Stimulated activated CD4-positive, alpha-beta T cell treated with anti-CD3 and anti-CD28 coated beads, TNF-alpha, amount 100 ng/mL, for 24 hours (primary cell): ENCODE measurements at places on chromosomes 6 and 20.

GRCh38 chr6:111589366-111589765, 16.3 kb downstream of the TRAF3IP2 start:
- no peak for DNase-seq

DNA sequence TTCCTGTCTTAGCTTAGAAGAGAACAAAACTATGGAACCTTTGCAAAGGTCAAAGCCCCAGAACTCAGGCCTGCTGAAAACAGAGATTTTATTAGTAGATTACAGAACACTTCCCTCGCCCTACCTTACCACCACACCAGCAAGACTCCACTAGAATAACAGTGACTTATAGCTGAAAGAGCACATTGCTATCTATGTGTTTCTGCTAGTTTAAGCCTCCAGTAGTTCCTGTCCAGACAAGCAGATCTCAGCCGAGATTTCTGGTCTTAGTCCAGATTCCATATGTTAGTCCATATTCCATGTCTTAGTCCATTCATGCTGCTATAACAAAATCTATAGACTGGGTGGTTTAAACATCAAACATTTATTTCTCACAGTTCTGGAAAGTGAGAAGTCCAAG, 412.3 kb upstream of the ID4 start:
- no peak for DNase-seq

DNA sequence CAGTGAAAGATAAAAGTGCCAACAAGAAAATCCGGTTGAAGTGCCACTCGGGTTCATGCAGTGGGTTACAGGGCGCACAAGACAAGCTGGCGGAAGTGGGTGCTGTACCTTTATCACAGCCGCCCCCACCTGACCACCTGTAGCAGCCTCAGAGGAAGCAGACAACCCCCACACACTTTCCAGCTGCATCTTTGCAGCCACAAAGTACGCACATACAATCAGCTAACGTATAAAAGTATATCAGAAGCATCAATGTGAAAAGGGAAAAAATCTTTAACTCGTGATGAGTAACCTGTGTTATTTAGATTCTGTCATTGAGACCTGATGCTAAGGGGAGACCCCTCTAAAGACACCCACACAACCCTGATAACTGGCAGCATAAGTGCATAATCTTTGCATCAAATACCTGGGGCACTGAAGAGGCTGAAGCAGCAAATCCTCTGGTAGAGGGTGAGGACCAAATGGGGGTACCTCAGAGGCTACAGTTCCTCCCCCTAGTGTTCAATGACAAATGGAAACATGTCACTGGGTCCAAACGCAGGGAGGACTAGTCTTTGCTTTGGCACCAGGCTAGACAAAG, 22.1 kb downstream of the BACH2 start:
- peak; percentile 76 for DNase-seq

GRCh38 chr6:42345696-42346416, 105.9 kb downstream of the TRERF1 start:
- DNase-seq = no peak

- no peak for DNase-seq
These were observed 292.7 kb downstream of the TBC1D7 start for GRCh38 chr6:13035606-13036005.

- DNase-seq = no peak
These were observed 79.6 kb upstream of the AHI1 start for GRCh38 chr6:135577059-135577538.
